ENCODE measurements at places on chromosomes 2 and 18. TPM values are rescaled to one million over a fixed set of nuclear protein-coding genes. Genes with fewer than 3 reads are reported as not detected.

TSPYL6 gene
- not detected for polyA plus RNA-seq

SCN9A gene
- 0.24 TPM for polyA plus RNA-seq

SYT4 gene
- polyA plus RNA-seq = not detected

CFC1B gene
- not detected for polyA plus RNA-seq

IGFBP5 gene
- polyA plus RNA-seq = not detected

DES gene
- polyA plus RNA-seq = 4.0 TPM

ABHD1 gene
- 0.08 TPM for polyA plus RNA-seq

GPR35 gene
- polyA plus RNA-seq = 36.3 TPM

HOXD13 gene
- not detected for polyA plus RNA-seq

RAMP1 gene
- polyA plus RNA-seq = not detected

IL36RN gene
- not detected for polyA plus RNA-seq

SPATA3 gene
- polyA plus RNA-seq = not detected

HJURP gene
- polyA plus RNA-seq = 0.03 TPM

WDR54 gene
- polyA plus RNA-seq = 8.0 TPM

PLA2R1 gene
- polyA plus RNA-seq = not detected

SERPINB4 gene
- not detected for polyA plus RNA-seq

UNC80 gene
- not detected for polyA plus RNA-seq

DSG1 gene
- not detected for polyA plus RNA-seq

CRYGD gene
- not detected for polyA plus RNA-seq

LIMS4 gene
- polyA plus RNA-seq = 0.10 TPM

COLEC12 gene
- polyA plus RNA-seq = 0.35 TPM

TM4SF20 gene
- not detected for polyA plus RNA-seq

CPO gene
- polyA plus RNA-seq = not detected

KIAA2012 gene
- polyA plus RNA-seq = not detected

SLC5A7 gene
- polyA plus RNA-seq = not detected

CIDEA gene
- not detected for polyA plus RNA-seq

ACVR2A gene
- 2.6 TPM for polyA plus RNA-seq

NEU2 gene
- not detected for polyA plus RNA-seq

NETO1 gene
- polyA plus RNA-seq = not detected

UGT1A3 gene
- not detected for polyA plus RNA-seq

SALL3 gene
- not detected for polyA plus RNA-seq

Measured in CD14-positive monocyte (primary cell).